Lower leg skin (tissue), 4 donors: ENCODE measurements at places on chromosomes 1 and 21.

DNA sequence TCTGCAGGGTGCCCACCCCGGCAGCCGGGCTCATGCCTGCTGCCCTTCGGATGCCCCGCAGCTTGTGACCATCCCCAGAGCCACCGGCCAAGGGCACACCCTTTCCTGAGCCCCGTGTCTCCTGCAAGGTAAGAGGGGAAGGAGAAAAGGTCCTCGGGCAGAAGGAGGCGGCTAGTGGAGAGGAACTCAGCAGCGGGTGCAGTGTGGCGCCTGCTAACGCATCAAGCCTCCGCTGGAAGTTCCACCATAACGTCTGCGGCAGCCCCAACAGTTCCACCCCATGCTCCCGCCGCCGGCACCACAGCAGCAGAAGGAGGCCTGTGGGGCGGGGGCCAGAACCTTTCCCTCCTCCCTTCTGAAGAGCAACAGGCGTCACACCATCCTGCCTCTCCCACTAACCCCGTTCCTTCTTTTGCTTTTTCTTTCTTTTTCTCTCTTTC is 990 bp downstream of the VWA5B1 start:
- DNase-seq = no peak

GRCh38 chr1:14366091-14367018 is 232.1 kb upstream of the KAZN start:
- DNase-seq = no peak

DNA sequence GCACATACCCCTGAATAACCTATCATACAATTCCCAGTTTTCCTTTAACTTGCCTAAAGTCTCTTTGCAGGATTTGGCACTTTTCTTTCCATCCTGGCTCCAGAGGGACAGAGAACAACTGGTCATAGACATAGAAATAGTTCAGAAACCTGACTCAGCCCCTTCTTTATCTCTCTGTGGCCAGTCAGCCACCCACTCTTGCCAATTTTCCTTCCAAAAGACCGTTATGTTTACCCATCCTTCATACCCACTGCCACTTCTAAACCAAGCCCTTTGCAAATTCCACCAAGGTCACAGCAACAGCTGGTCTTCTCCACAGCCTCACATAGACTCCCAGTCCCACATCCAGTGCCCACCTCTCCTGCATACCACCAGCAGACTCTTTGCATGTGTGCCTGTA is 127.2 kb upstream of the FGGY start:
- no peak for DNase-seq

DNA sequence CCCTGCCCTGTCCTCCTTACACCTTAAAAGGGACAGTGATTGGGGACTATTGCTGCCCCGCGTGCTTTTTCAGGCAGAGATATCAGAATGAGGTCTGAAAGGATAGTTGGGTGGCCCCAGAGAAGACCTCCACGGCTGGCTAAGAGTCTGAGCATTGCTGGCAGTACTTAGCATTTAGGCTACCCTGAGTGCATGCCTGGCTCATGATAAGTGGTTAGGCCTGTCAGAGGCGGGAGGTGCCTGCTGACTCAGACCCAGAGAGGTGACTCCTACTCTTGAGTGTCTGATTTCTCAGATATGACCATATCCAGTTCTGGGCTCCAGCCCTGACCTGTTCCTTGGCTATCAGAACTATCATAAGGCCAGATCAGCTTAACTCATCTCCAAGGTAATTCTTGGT is 213.7 kb downstream of the PBX1 start:
- peak; percentile 78 for DNase-seq

DNA sequence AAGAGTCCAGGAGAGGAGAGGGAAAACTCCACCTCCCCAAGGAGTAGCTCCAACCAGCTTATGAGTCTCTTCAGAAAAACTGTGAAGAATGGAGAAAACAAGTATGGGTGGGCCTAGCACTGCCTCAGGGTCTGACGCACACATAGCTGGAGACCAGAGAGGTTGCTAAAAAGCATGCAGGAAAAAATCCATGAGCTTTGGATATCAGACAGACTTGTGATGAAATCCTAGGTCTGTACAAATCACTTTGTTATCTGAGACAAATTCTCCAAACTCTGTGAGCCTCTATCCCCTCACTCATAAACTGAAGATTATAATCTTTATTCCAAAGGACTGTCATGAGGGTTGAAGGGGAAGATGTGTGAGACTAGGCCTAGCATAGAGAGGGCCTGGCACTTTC is 141.5 kb upstream of the FGGY start:
- no peak for DNase-seq
